NCI-H446 (cell line): ENCODE measurements at places on chromosomes 7 and 10.

- no peak for DNase-seq
Observed at GRCh38 chr10:112353046-112353445, 20.9 kb upstream of the ACSL5 start.

GRCh38 chr7:88347517-88347916, 40.8 kb upstream of the STEAP4 start:
- no peak for DNase-seq

DNA sequence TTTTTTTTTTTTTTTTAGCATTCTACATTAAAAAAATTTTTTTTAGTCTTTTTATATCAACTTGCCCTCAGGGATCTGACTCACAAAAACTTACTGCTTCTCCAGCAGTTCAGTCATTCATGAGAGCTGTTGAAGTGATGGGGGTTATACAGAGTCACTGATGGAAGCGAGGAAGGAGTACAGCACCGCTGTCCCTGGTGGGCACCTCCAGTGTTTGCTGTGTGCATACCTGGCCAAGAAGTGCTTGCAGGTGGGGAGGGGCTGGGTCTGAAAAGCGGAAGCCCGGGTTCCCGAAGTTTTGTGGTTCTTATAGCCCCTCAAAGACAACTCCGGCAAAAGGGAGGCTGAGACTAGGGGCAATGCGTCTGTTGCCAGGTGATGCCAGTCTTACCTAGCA, 46.2 kb downstream of the MINDY4 start:
- no peak for DNase-seq

GRCh38 chr7:92296880-92297445, 51.2 kb downstream of the ANKIB1 start:
- DNase-seq: no peak

DNA sequence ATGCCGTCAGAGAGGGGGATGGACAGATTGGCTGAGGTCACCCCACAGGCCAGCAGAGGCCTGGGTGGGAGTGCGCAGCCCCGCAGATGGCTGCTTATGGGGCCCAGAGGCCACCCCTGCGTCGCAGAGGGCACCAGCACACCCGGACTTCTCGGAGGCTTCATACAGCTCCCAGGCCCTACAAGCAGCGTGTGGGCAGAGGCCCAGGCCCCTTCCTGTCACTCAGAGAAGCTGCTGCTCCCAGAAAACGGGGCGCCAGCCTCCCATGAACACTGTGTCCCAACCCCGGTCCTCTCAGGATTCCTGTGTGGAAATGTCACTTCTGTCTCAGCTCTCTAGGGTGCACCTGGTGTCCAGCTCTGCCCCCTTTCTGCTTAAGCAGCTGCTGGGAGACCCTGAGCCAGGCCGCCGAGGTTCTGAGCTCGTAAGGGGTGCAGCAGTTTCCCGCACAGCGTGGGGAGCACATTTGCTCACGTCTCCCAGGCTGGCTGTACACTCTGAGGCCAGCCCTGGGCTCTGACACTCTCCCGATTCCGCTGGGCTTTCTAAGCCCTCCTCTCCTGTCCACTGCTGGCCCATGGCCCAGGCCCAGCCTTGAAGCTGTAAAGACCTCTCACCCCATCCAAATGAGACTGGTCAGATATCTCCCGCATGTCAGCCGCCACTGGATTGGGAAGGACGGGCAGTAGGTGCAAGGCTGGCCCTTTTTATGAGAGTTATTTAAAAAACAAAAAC, 6.8 kb downstream of the GPR146 start:
- no peak for DNase-seq

DNA sequence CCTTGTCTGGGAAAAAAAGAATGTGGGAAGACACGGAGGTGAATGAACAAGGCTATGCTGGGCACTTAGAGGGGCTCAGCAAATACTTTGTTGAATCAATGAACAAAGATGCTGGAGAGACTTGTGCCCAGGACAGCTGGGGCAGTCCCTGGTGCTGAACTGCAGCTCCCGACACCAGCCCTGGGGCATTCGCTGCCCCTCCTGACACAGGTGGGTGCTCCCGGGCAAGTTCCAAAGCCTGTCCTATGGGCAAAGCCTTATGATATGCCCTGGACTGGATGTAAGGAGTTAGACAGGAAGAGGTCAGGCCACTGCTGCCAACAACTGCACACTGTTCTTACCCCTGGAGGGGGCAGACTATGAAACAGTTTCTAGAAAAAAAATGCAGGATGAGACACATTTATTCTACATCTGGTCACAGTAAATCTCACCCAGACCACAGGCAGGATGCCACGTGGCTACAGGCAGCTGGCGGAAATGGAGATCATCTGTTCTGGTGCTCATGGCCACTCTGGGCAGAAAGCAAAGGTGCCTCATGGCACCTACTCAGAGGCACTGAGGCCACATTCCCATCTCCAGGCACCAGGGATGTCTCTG, 21.9 kb upstream of the FRAT2 start:
- no peak for DNase-seq

GRCh38 chr7:106069471-106070200, 42.5 kb downstream of the SYPL1 start:
- DNase-seq: peak; percentile 20

- DNase-seq: no peak
Observed at GRCh38 chr7:101553018-101553770, 75.9 kb downstream of the MYL10 start.
